ENCODE measurements at places on chromosomes 11 and 22. TPM values are rescaled to one million over a fixed set of nuclear protein-coding genes. Genes with fewer than 3 reads are reported as not detected.

The SCN3B gene
- 0.16 TPM for total RNA-seq

The CCDC82 gene
- total RNA-seq = 37.4 TPM

The NLRP10 gene
- not detected for total RNA-seq

The SMTNL1 gene
- not detected for total RNA-seq

The PRRG4 gene
- 2.0 TPM for total RNA-seq

The ZBTB16 gene
- 283 TPM for total RNA-seq

The DAGLA gene
- 1.4 TPM for total RNA-seq

The OVCH2 gene
- total RNA-seq = not detected

The TMEM86A gene
- total RNA-seq = 4.4 TPM

The PANX2 gene
- total RNA-seq = 0.62 TPM

The SCGB1D2 gene
- total RNA-seq = not detected

The APOL5 gene
- total RNA-seq = not detected

The OR8K1 gene
- total RNA-seq = not detected

GRCh38 chr11:2096011-2096918, 42.9 kb downstream of the IGF2 start:
- H3K36me3 ChIP-seq = no peaks in the 10 kb centered on the region
- no peak overlapping the region for H3K4me3 ChIP-seq
- no peaks in the 10 kb centered on the region for H3K27me3 ChIP-seq
- peak; percentile 46 for DNase-seq
- H3K27ac ChIP-seq = no peak overlapping the region

- H3K27ac ChIP-seq = no peak overlapping the region
- no peaks in the 10 kb centered on the region for H3K4me1 ChIP-seq
- peaks cover 1% of the 10 kb centered on the region for H3K36me3 ChIP-seq
Observed at GRCh38 chr11:72239849-72240460, 4.0 kb downstream of the PHOX2A start.

DNA sequence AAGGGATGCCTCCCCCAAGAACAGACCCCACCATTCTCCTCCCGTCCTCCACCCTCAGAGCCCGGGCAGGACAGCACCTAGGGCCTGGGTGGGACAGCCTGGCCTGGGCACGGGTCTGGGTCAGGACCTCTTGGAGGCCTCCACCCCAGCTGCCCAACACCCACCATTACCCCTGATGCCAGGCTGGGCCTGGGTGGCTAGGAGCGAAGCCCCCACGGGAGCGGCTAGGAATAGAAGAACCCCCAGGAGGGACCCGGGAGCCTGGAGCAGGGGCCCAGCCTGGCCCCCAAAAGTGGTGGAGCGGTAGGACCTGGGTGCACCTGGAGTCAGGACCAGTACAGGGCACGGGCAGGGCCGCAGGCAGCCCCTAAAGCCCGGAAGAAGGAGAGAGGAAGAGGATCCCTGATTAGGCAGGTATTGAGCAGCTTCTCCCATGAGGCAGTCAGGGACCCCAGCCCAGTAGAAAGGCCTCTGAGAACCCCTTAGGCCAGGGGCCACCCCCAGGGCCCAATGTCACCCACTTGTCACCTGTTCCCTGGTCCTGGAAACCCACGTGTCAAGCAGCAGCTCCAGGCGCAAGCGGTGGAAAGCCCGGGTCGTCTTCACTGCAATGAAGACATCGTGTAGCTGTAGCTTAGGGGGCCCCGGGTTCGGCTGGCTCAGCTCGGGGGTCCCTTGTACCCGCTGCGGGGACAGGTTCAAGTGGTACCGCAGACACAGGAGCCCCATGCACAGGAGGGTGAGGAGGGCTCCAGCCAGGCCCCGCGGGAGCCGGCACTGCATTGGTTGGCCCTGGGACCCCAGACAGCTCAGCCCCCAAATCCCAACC, 575 bp downstream of the MFNG start:
- H3K27me3 ChIP-seq = no peaks in the 10 kb centered on the region
- no peaks in the 10 kb centered on the region for H3K36me3 ChIP-seq
- no peak for DNase-seq
- no peak overlapping the region for H3K27ac ChIP-seq
- no peaks in the 10 kb centered on the region for H3K4me1 ChIP-seq

DNA sequence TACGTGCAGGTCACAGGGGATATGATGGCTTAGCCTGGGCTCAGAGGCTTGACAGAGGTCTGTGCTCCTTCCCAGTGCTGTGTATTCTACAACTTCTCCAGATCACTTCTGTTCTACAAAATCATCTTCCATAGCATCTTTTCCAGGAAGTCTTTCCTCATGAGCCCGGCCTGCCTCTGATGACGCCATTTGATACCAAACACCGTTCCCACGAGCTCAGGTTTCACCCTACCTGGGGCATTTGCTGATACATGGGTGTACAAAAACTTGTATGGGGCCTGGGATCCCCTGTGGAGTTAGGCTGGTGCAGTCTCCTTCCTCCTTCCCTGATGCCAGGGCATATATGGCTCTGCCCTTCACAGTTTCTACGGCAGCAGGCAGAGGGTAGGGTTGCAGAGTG, 78.7 kb downstream of the NECTIN1 start:
- no peaks in the 10 kb centered on the region for H3K27me3 ChIP-seq
- H3K27ac ChIP-seq = no peak overlapping the region
- no peak overlapping the region for H3K4me3 ChIP-seq
- H3K4me1 ChIP-seq = no peaks in the 10 kb centered on the region
- no peak for DNase-seq
- no peaks in the 10 kb centered on the region for H3K36me3 ChIP-seq

DNA sequence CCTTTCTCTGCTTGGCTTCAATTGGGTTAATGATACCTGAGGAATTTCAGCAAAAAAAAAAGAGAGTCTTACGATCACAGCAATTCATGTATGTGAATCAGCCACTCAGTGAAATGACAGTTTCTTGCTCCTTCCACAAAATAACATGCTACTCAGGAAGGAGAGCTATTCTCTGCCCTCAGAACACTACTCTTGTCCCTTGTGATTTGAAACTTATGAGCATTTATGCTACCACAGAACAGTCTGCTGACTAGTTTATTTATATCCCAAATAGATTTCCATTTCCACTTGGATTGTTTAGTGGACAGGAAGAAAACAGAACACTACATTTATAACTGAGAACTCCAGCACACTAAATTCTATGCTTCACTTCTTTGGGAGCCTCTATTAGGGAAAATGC, 8.5 kb downstream of the TFIP11 start:
- H3K4me3 ChIP-seq = no peak overlapping the region
- H3K27ac ChIP-seq = no peak overlapping the region
- DNase-seq = no peak
- H3K4me1 ChIP-seq = no peaks in the 10 kb centered on the region
- H3K36me3 ChIP-seq = peaks cover 22% of the 10 kb centered on the region

- H3K27ac ChIP-seq = no peak overlapping the region
- H3K4me1 ChIP-seq = no peaks in the 10 kb centered on the region
- H3K27me3 ChIP-seq = no peaks in the 10 kb centered on the region
- no peak overlapping the region for H3K4me3 ChIP-seq
Observed at GRCh38 chr22:48359613-48359965, 1468.1 kb downstream of the BRD1 start.

GRCh38 chr11:118138839-118139420, 13.7 kb downstream of the SCN4B start:
- H3K36me3 ChIP-seq = no peaks in the 10 kb centered on the region
- no peaks in the 10 kb centered on the region for H3K27me3 ChIP-seq
- H3K4me1 ChIP-seq = no peaks in the 10 kb centered on the region
- no peak overlapping the region for H3K4me3 ChIP-seq
- peak; percentile 23 for DNase-seq

DNA sequence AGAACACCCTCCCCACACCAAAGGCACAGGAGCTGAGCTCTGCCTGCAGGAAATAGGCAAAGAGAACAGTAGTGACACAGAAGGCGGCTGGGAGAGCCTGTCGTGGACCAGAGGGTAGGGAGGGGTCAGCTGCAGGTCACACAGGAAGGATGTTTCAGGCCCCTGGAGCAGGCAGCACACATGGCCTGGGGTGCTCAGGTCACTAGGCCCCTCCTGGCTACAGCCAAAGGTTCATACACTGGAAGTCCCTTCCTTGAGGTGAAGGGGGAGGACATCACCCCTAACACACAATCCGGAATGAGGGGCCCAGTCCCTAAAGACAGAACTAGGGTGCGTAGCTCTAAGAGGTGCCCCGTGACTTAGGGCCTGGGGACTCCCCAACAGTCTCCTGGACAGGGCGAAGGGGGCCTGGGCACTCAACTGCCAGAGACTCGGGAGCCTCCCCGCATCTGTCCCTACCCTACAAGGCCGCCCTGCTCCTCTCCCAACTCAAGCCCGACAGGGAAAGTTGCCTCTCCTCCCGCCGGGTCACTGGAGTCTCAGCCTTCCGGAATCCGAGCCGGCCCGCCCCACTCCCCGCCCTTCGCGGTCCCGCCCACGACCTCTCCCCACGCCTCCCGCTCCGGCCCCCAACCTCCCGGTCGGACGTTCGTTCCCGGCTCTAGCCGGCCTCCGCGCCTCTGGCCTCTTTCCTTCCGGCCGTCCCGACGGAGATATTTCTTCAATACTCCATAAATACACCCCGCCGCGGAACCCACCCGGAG, at the start of gene CYB5R2:
Gene CYB5R2 (minus strand): TSS at position 541 of the 764 bp plus-strand sequence. CDS start 675 bp downstream, outside the sequence.
- H3K36me3 ChIP-seq = no peaks in the 10 kb centered on the region
- no peaks in the 10 kb centered on the region for H3K4me1 ChIP-seq
- peak; percentile 87 for DNase-seq
- peak within 1 kb of the TSS; percentile 43 for H3K27ac ChIP-seq
- H3K4me3 ChIP-seq = peak within 1 kb of the TSS; percentile 60

- H3K4me3 ChIP-seq = no peak overlapping the region
- no peak for DNase-seq
Observed at GRCh38 chr22:26651815-26652214, 5.6 kb upstream of the MIAT start.

DNA sequence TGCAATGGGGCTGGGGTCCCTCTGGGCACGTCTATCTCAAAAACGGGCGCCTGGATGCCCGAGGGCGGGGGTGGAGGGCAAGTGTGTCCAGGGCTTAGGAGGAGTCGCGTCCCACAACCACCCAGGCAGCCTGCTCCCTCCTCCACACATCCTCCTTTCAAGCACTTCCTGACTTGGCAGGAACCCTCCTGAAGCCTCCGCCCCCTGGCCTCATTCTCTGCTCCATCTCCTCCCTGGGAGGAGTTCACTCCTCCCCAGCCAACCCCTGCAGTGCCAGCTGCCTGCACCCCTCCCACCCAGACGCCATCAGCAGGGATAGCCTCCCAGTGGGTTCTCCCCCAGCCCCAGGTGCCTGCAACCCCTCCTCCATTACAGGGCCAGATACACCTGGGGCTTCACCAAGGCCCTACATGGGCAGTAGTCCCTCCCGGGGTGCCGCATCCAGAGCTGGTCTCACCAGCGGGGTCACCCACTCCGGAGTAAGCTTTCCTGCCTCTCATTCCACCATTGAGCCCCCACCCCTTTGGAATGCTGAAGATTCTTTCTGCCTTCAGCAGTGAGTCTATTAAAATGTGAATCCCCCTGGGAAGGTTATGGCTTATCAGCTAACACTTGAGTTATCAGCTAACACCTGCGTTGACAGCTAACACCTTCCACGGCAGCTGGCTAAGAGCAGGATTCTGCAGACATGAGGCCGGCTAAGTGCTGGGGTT, 24.4 kb downstream of the RTN4R start:
- DNase-seq = peak; percentile 81
- no peak overlapping the region for H3K4me3 ChIP-seq
- no peaks in the 10 kb centered on the region for H3K36me3 ChIP-seq
- no peaks in the 10 kb centered on the region for H3K4me1 ChIP-seq

GRCh38 chr11:12409621-12410005, 32.2 kb downstream of the PARVA start:
- DNase-seq = no peak
- H3K4me3 ChIP-seq = no peak overlapping the region
- H3K27ac ChIP-seq = peak overlapping the region; percentile 90
- no peaks in the 10 kb centered on the region for H3K36me3 ChIP-seq
- H3K4me1 ChIP-seq = peaks cover 9% of the 10 kb centered on the region
- no peaks in the 10 kb centered on the region for H3K27me3 ChIP-seq

- no peak overlapping the region for H3K27ac ChIP-seq
- peaks cover 2% of the 10 kb centered on the region for H3K4me1 ChIP-seq
- no peak for DNase-seq
- no peak overlapping the region for H3K4me3 ChIP-seq
- no peaks in the 10 kb centered on the region for H3K27me3 ChIP-seq
Observed at GRCh38 chr22:45314786-45315185, 5.1 kb downstream of the FAM118A start.

DNA sequence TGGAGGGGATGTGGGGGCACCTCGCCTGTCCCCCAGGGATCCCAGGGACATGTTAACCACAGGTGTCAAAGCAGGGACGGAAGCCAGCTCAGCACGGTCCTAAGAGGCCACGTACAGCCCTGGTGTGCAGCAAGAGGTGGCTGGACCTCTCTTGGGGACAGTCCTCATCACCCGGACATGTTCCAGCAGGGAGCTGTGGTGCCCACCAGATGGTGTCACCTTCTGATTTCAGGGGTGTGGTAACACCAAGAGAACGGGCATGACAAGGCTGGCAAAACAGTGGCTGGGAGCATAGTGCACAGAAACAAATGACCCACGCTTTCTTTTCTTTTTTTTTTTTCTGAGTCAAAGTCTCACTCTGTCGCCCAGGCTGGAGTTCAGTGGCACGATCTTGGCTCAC, 25.6 kb upstream of the COMT start:
- no peak overlapping the region for H3K4me3 ChIP-seq
- DNase-seq = no peak
- H3K4me1 ChIP-seq = no peaks in the 10 kb centered on the region
- H3K36me3 ChIP-seq = peaks cover 9% of the 10 kb centered on the region
- no peaks in the 10 kb centered on the region for H3K27me3 ChIP-seq

- no peak overlapping the region for H3K4me3 ChIP-seq
- H3K27me3 ChIP-seq = no peaks in the 10 kb centered on the region
- peaks cover 10% of the 10 kb centered on the region for H3K4me1 ChIP-seq
- H3K36me3 ChIP-seq = no peaks in the 10 kb centered on the region
- peak overlapping the region; percentile 97 for H3K27ac ChIP-seq
- no peak for DNase-seq
Observed at GRCh38 chr11:83051760-83052671, 19.7 kb downstream of the RAB30 start.

GRCh38 chr11:86138958-86139357, 70.1 kb upstream of the PICALM start:
- no peak for DNase-seq
- no peaks in the 10 kb centered on the region for H3K36me3 ChIP-seq
- no peaks in the 10 kb centered on the region for H3K4me1 ChIP-seq
- H3K27me3 ChIP-seq = no peaks in the 10 kb centered on the region
- H3K4me3 ChIP-seq = no peak overlapping the region
- no peak overlapping the region for H3K27ac ChIP-seq

DNA sequence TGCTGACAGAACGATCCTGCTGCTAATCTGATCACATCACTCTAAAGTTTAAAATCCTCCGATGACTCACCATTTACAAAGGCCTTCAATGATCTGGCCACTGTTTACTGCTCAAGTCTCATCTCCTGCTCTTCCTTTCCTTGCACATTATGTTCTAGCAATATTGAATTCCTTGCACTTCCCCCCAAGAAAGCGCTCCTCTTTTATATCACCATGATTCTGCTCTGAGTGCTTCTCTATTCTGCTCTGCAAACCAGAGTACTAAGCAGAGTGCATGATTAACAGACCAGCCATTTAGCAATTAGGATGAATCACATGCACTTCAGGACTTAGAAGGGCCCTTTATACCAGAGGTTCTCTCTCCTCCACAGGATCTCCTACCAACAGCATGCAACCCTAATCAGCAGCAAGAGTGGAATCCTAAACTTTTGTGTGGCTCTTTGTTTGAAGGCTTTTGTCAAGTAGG, 1122.8 kb upstream of the CCDC90B start:
- DNase-seq = no peak
- no peaks in the 10 kb centered on the region for H3K27me3 ChIP-seq
- no peaks in the 10 kb centered on the region for H3K4me1 ChIP-seq
- no peaks in the 10 kb centered on the region for H3K36me3 ChIP-seq
